ENCODE measurements at places on chromosomes 7 and 10.

- DNase-seq, result peak; percentile 87
Observed at GRCh38 chr7:151113344-151114150, 27.3 kb downstream of the AGAP3 start.

GRCh38 chr10:52040486-52040885, 273.6 kb upstream of the DKK1 start:
- no peak for DNase-seq

GRCh38 chr10:76621886-76622620, 1015.6 kb downstream of the KCNMA1 start:
- DNase-seq, result no peak

DNA sequence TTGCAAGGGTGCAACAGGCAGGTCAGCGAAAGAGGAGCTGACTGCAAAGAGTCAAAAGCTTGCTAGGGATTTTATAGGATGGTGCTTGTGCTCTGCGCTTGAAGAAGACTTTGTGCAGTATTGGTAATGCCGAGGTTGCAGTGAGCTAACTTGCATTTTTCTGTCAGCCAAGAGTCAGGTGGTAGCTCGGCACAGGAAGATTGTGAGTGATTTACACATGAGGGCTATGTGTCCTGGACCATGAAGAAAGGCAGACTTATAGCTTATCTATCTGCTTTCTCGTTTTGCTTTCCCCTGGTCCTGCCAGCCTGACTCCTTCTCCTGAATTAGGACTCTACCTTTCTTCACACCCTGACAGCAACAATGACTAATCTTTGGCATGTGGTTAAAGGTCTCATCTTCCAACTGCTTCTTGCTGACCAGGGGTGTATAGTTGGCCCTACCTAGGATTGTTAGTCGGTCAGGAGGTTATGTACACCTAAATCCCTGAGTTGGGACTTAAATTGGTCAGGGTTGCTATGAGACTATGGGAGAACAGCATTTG, 4.1 kb upstream of the SYPL1 start:
- no peak for DNase-seq

GRCh38 chr10:88110822-88111221, 247.4 kb downstream of the PTEN start:
- peak; percentile 11 for DNase-seq

- no peak for DNase-seq
Observed at GRCh38 chr7:136027160-136027559, 50.0 kb upstream of the MTPN start.

DNA sequence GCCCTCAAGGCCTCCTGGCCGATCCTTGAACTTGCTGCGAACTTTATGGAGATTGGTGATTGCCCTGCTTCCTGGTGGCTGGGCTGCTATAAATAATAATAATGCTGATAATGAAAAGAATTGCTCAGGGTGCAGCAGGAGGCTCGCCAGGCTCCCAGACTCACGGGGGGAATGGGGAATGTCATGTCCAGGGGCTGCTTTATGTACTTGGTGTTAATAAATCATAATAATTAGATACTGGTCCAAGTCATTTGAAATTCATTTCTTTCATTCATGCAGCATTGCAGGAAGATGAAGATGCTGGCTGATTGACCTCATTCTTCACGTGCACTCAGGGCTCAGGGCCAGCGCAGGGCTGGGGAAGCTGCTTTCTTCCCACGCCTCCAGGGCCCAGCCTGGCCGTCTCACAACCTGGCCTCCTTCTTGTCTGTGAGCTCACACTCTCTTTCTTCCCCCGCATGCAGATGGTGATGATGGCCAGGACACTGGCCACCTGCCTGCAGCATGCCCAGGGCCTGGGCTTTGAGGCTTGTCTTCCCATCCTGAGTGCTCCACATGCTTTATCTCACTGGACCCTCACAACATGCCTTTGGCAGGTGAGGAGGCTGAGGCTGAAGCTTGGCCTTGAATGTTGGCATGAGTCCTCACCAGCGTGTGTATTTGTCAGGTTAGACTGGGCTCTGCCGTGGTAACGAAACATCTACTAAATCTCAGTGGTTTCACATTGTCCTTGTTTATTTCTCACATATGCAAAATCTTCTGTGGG, 138.4 kb upstream of the TNS3 start:
- DNase-seq, result no peak

DNA sequence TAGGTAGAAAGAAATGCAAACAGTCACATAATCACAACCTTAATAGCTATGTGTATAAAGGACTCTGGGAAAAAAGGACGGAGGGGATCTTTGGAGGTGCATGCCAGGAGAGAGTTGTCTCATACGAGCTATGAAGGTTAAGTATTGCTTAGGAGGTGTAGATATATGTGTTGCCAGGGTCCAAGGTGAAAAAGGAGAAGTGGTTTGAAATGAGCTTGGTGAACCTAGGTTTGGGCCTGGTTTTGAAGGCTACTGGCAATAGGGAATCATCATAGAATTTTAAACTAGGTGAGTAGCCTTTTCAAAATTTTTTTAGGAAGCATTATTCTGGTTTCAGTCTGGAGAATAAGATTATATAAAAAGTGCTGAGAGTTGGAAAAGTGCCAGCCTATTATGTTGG, 336.8 kb downstream of the AUTS2 start:
- DNase-seq, result no peak

- no peak for DNase-seq
Observed at GRCh38 chr10:24162206-24162985, 46.5 kb upstream of the KIAA1217 start.

- DNase-seq, result no peak
Observed at GRCh38 chr7:137743021-137743420, 103.8 kb downstream of the DGKI start.

DNA sequence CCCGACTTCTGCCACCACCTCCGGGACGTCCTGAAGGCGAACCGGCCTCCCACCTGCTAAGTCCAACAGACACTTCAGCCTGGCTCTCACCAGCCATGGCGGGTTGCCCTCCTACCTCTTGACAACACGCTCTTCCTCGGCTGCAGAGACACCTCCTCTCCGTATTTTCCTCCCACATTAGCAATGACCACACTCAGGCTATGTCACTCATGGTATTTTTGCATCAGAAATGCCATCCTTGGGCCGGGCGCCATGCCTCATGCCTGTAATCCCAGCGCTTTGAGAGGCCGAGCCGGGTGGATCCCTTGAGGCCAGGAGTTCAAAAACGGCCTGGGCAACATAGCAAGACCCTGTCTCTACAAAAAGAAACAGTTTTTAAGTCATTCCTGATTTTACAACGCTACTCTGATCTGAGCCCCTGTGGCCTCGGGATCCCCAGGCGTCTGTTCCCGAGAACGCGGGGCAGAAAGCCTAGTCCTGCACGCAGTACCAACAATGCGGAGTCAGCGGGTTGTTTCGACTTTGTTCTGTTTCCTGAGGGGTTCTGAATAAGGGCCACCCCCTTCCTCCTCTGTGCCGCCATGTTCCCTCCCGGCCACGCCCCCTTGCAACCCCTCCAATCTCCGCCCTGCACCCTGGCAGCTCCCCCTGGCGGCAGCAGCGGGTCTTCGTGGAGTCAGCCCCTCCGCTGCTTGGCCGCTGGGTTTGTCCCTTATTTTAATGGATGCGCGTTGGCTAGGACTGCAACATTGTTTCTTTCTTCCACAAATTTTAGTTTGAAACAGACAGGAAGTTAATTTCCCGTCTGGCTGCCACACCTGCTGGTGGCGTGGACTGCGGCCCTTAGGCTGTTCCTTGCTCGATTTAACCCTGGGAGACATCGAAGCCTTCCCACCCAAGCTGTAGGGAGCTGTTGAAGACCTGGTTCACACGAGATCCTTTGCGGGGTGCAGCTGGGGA, 9.7 kb upstream of the ZFAND2A start:
- DNase-seq, result peak; percentile 4

DNA sequence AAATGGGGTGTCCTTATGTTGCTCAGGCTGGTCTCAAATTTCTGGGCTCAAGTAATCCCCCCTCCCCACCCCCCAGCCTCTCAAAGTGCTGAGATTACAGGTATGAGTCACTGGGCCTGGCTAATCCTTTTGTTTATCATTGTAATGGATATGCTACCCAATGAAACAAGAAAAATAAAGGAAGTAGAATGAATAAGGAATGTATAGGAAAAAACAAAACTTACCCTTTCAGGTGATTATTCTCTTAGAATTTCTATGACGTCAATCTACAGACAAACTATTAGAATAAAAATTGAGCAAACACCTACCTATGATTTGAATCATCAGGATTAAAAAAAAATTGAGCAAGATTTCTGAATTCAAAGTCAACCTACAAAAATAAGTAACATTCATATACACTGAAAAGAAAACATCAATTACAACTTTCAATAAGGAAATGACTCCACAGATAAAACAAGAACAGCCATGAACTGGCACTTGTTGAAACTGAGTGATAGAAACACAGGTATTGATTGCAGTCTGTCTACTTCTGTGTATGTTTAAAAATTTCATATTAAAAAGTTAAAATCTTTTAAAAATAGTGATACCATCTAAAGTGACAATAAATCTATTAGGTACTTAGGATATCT, 12.2 kb downstream of the ADAM12 start:
- DNase-seq, result no peak

- no peak for DNase-seq
Observed at GRCh38 chr10:31121757-31122577, 90.3 kb upstream of the ZNF438 start.

DNA sequence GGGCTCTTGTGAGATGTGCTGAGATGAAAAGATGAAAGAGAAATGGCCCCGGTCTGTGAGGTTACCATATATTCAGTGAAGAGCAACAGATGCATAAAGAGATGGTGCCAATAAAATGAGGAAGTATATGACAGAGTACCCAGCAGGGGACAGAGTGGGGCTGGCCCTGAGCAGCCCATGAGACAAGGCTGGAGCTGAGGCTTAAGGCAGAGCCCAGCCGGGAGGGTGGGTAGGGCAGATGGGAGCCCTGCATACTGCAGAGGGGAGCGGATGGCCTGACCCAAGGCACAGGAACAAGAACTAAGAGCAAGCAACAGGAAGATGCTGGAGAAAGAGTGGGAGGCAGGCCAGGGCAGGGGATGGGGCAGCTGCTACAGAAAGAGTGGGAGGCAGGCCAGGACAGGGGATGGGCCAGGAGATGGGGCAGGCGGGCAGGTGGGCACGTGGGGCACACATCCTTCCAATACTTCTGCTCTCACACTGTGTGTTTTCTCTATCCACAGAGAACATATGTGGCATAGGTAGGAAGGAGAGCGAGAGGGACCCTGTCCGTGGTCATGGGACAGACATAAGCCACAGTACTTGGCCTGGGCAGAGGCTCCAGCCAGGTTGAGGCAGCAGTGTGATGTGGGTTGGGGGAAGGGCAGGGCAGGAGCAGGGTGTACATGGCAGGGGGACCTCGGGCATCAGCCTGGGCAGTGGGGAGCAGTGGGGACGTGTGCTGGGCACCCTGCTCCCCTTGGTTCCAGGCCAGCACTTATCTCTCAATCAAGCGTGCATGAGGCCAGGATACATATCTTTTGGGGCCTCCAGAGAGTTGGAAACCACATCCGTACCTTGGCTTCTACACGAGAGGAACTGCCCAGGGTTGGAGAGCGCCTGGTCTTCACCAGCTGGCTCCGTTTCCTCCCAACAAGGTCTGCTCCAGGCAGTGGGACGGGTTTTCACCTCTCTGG, 91.6 kb upstream of the IKZF1 start:
- no peak for DNase-seq

GRCh38 chr10:45418849-45419675, 45.0 kb downstream of the ALOX5 start:
- DNase-seq, result no peak

- DNase-seq, result no peak
Observed at GRCh38 chr7:101155303-101155702, 1.0 kb downstream of the AP1S1 start.

DNA sequence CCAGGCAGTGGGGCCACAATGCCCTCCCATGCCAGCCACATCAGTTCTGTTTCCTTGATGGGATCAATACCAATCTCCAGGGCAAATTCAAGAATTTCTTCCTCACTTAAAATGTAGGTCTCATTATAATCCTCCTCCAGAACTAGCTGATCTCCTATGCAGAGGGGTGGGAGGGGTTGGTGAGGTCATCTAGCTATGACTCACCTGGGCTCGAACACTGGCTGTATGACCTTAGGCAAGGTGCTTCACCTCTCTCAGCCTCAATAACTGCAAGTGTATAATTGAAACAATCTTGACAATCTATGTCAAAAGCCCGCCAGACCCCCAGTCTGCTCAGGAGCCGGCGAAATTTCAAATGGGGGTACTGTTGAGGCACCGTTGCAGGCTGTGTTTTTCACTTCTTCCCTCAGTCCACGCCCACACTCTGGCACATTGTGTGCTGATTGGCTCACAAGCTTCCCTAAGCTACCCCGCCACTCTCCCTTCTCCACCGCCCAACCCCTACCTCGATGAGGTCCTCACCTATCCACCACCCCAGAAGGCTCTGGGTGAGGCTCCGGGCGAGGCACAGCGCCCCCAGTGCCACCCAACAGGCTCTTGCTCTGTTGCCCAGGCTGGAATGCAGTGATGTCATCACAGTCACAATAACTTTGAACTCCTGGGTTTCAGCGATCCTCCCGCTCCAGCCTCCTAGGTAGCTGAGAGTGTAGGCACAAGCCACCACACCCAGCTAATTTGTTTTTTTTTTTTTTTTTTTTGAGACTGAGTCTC, 70.5 kb downstream of the ZNF22 start:
- no peak for DNase-seq

- DNase-seq, result peak; percentile 45
Observed at GRCh38 chr10:91758303-91759146, 39.7 kb upstream of the TNKS2 start.

GRCh38 chr10:103983367-103983911, 16.5 kb downstream of the SLK start:
- DNase-seq, result no peak

DNA sequence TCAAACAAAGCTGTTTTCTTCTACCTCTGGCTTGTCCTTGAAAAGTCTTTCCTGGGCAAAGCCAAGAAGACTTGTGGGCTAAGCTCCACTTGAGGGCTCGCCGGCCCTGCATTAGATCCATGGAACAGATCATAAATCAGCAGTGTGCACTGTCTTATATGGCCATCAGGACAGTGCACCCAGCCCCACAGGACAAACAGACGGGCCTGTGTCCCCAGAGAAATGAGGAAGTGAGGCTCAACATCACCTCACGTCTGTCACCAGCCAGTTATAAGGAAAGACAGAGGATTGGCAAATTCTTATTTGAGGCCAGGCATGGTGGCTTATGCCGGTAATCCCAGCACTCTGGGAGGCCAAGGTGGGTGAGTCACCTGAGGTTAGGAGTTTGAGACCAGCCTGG, 12.3 kb upstream of the IFT22 start:
- no peak for DNase-seq

Data from RCC 7860 (cell line).